Activated CD4-positive, alpha-beta T cell treated with anti-CD3 and anti-CD28 coated beads for 36 hours (primary cell): ENCODE measurements at places on chromosomes 2 and 18. TPM values are rescaled to one million over a fixed set of nuclear protein-coding genes. Genes with fewer than 3 reads are reported as not detected.

The SCTR gene
- not detected for total RNA-seq

The CD207 gene
- total RNA-seq = not detected

The SULT1C2 gene
- not detected for total RNA-seq

The CKAP2L gene
- 46.7 TPM for total RNA-seq

The PUS10 gene
- total RNA-seq = 8.9 TPM

The NCKAP5 gene
- not detected for total RNA-seq

DNA sequence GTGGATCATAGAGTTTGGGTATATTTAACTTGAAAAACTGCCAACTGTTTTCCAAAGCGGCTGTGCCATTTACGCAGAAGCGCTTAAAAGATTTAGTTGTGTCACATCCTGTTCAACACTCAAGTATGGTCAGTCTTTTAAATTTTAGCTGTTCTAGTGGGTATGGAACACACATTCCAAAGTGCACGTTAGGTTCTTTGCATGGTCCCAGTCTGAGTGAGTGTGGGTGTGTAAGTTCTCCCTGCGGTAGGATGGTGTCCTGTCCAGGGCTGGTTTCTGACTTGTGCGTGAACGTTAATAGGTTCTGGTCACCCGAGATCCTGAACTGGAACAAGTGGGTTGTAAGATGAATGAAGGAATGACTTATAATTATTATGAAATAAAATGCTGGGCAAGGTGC lies 28.4 kb upstream of the IL36G start:
- no peak for DNase-seq

GRCh38 chr2:26011990-26012856 lies 21.7 kb upstream of the RAB10 start:
- no peak for DNase-seq

DNA sequence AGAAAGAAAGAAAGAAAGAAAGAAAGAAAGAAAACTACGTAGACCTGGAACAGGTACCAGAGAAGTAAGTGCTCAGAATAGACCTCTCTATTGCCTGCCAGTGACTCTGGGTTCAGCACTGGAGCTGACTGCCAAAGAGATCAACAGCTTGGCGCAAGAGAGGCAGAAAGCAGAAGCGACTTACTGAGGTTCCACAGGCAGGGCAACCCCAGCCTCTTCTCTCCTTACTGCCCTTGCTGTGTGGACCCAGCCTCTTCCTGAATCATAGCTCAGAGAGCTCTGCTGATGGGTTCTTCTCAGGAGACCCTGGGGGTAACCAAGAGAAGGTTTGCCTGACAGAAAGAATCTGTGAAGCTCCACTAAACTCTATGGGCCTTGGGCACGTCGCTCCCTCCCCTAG lies 7.1 kb downstream of the CAPN13 start:
- DNase-seq = no peak

DNA sequence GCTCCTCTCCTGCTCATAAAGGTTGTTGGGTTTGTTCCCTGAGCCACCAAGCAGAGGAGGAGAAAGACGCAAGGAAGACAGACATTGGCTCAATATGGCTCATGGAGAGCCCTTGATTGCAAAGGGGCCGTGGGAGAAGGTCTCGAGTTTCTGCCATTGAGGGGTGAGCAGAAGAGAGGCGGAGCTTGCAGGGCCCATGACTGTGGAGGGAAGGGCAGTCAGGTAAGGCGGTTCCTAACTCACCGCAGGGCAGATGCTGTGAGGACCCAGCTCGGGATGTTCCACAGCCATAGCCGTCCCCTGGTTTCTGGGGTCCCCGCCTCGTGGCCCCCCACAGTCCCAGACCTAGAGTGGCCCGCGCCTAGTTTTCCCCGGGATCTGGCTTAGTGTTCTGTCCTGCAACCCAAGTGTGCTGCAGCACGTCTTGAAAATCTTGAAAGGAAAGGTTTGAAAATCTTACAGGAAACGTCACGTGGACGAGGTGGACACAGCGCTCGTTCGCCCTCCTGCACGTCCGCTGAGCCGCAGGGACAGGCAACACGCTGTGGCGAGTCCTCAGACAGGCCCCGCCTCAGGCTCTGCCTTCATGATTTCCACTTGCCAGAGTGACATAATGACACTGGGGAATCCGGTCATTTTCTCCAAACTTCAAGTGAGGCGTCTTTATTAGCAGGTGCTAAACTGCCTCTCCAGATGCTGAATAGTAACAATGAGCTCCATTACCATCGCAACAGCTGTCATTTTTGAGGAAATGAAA lies 105.5 kb upstream of the HDAC4 start:
- DNase-seq = no peak

DNA sequence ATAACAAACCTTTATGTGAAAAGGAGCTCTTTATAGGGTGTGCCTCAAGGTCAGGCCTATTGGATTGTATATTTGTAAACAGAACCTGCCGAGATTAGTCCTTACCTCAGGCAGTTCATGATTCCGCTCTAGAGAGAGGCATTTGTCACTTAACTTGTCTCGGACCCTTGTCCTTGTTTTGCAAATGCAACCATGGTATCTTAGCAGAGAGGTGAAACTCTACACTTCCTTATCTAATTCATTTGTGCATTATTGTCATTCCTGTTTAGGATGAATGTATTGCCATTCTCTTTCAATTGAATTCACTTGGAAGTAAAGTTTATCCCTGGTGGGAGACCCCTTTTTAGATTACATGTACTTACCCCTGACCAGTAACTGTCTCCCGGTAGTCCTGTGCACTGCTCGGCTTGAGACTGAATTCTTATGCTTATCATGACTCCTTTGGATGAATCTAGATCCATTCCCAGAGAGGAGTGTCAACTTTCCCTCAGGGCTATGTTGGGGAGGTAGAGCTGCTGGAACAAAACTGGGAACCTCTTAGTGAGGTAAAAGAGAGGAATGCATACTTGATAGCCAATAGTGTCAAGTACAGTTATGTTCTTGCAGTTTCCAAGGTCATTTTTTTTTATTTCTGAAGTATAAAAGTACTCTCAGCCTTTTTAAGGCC lies 46.6 kb downstream of the SGPP2 start:
- no peak for DNase-seq

DNA sequence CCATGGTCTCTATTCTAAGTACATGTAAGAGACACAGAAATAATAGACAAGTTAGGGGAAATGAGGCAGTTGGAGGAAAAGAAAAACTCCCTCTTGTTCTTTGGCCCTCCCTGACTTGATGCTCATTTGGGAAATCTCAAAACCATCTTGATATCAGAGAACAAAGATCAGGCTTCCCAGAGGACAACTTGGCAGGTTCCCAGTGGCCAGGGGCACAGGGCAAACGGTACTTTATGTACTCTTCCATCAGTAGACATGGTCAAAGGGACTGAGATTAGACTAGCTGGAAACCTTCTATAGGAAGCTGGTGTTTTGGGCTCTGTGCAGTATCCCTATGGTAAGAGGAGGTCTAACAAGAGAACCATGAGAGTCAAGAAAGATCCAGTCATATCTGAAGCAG lies 56.6 kb downstream of the NCKAP5 start:
- DNase-seq = no peak

DNA sequence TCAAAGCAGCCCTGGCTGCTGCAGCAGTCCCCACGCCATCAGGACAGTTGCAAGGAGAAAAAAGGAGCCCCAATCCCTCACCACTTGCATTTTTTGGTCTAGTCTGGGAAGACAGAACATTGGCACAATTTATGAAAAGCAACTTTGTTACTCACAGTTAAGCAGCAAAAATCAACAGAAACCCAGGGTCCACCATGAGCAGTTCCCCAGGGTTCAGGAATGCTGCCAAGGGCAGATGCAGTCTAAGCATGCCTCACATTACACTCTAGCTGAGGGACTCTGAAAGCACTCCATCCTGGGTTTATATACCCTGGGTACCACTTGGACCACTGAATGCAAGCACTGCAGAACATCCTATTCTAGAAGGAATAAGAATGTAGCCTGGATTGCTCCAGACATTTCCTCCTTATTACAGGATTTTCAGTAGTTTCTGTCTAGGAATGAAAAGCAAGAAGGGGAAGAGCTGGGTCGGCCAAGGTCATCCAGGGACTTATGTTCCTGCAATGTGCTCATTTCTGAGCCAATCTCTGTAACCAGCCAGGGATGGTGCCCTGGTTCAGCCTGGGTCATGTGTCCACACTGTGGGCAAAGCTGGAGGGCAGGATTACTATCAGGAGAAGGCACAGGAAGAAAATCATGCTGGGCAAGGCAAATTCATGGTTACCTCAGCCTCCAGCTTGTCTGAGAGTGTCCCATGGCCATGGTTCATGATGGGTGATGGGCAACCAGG lies 19.5 kb upstream of the TMEM163 start:
- DNase-seq = no peak

DNA sequence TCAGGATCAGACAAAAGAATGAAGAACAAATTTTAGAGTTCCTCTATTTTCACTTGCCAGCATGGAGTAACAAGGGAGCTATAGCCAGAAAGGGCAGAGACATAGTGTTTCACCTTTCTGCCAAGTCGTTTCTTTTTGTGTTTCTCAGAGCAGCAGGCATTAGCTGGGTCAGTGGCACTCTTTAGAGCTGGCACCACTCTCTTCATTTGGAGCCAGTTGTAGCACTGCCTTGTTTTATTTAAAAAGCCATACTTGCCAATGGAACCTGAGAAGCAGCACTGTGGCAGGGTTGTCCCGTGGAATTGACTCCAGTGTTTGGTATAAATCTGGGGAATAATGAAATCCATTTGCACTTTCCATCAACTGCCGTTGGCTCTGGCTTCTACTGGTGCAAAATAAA lies 64.0 kb downstream of the LRRTM4 start:
- DNase-seq = no peak

DNA sequence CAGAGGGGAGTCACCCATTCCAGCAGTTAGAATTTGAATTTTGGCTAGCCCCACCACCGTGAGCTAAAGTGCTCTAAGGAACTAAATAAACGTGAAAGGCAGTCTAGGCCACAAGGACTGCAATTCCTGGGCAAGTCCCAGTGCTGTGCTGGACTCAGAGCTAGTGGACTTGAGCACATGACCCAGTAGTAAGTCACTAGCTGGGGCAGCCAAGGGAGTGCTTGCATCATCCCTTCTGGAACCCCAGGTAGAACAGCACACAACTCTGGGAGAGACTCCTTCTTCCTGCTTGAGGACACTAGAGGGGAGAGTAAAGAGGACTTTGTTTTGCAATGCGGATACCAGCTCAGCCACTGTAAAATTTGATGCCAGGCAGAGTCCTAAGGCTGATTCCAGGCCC lies 672.2 kb downstream of the CPS1 start:
- no peak for DNase-seq
